ENCODE measurements at places on chromosomes 11 and 22.

DNA sequence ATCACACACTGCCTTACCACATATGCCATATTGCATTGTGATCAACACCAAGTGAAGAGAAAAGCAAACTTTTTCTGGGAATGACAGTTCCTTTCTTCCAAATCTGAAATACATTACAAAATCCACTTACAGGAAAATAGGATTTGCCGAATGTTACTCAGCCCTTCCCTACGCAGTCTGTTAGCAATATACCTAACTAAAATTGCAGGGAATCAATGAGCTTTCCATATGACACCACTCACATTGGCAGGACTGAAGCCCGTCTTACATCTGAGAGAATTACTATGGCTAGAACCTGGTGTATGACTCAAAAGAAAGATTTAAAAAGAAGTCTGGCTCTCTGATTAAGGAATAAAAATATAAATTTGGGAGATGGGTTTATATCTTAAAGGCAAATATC lies 136.0 kb downstream of the LRRC4C start:
- no peak for DNase-seq

DNA sequence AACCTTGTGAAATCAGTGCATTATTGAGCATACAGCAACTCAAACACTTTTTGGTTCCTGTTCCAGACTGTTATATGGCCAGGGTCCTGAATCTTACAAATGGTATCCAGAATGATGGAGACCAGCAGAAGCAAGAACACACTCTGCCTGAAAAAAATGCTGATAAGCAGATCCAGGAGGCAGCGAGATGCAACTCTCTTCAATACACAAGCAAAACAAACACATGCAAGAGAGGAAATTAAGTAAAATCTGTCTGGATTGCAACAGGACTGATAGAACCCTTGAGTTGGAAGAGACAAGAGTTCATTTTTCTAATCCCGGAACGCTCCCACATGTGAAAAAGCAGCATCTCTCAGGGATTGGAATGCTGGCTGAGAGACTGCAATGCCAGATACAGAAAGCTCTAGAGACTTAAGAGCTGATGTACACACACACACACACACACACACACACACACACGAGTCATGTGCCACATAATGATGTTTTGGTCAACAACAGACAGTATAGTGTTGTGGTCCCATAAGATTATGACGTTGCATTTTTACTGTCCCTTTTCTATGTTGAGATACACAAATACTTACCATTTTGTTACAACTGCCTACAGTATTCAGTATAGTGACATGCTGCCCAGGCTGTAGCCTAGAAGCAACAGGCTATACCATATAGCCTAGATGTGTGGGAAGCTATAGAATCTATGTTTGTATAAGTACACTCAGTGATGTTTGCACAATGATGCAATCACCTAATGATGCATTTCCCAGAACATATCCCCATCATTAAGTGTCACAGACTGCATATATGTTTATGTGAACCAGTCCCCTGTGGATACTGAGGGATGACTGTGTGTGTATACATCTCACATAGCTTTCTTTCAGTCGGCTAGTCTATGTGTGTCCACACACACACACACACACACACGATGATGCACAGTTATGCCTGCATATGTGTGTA lies 406.6 kb downstream of the LARGE1 start:
- no peak for DNase-seq

GRCh38 chr22:50523806-50524675 lies 1.4 kb downstream of the SCO2 start:
- DNase-seq = peak; percentile 33

DNA sequence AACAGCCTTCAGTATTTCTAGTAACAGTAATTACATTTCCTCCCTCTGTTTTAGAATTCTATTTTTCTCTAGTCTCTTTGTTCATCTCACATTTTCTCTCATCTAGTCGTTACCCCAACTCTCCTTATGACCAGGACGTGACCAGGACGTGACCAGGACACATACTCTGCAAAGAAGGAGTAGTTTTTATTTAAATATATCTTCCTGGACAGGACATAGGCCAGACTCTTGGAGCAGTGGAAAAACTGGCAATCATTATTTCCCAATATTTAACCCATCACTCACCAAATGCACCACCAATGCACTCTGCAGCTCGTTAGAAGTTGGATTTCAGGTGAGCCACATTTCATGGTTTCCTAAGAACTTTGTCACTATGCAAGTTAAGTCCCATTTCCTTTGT lies 40.3 kb upstream of the POGLUT3 start:
- no peak for DNase-seq

DNA sequence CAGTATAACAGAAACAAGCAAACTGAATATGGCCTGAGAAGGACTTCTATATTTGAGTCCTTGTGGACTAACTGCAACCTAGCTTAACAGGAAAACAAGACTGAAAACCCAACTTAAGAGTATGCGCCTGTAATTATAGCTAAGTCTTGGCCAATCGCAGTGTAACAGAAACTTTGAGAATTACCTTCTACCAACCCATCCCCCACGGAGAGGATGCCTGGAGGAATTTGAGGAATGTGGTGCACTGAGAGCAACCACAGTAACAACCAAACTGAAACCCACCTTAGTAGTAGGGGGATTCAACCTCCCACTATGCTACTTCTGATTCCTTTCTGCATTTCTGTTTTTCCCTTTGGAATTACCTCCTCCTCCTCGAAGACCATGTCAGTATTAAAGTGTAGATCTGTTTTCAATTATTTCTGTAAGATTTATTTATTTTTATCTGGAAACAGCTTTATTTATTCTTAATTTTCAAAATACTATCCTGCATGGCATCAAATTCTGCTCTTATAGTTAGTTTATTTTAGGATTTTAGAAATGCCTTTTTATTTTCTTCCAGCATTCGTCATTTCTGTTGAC lies 393.6 kb downstream of the KCNA4 start:
- no peak for DNase-seq

DNA sequence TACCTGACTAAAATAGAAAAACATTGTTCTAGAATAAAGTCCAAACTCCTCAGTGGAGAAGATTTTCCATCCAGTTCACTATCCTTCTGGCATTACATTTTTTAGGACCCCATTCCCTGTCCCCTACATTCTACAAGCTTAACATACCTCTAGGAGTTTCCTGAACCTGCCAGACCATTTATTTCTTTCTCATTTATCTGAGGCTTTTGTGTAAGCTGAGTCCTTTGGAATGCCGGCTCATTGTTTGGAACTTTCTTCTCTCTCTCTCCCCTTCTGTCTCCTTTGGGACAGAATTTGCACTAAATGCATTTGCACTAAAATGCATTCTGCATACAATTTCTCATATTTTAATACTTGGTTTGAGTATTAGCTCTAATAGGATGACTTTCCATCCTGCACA lies 393.0 kb upstream of the ANO3 start:
- no peak for DNase-seq

- no peak for DNase-seq
Measured at GRCh38 chr11:58024601-58025091, 965 bp downstream of the OR9Q1 start.

DNA sequence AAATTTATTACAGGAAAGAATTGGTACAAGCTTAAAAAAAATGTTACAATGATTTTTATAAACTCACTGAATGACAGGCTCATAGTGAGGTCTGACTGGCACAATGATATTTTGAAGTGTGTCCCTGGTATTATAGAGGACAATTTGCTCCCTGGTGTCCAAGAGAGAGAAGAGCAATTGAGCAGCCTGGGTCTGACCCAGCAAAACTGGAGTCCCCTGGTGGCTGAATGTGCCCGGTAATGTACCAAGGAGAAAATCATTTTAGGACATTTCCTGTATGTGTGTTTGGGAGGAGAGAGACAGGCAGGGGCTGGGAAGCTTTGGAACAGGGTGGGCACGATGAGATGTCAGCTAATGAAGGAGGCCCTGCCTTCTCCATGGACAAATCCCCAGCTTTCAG lies 125.3 kb downstream of the APOL5 start:
- peak; percentile 49 for DNase-seq

- DNase-seq = no peak
Measured at GRCh38 chr11:10441652-10442503, 13.2 kb upstream of the AMPD3 start.

DNA sequence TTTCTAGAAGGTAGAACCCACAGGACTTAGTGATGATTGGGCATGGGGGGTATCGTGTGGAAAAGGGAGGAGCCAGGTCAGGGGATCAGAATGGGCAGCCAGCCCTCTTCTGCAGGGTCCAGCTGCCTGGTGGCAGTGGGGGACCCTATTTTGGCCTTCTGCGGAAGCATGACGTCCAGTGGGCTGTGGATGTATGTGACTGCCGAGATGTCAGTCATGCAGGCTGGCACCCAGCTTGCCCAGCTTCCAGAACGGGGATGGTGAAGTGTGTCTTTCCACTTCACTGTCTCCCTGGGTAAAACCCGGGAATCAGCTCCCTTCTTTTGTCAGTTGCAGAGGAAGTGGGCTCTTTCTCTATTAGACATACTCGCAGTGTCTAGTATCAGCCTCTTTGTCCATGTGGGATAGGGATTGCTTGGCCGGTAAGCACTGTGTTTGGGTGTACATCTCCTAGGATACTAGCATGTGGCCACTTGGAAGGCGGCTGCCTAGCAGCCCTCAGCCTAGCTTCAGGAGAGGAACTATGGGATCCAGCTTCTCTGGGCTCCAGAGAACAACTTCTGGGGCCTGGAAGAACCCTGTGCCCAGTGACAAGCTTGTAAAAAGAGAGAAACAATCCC lies 51.4 kb downstream of the GRIK4 start:
- no peak for DNase-seq

DNA sequence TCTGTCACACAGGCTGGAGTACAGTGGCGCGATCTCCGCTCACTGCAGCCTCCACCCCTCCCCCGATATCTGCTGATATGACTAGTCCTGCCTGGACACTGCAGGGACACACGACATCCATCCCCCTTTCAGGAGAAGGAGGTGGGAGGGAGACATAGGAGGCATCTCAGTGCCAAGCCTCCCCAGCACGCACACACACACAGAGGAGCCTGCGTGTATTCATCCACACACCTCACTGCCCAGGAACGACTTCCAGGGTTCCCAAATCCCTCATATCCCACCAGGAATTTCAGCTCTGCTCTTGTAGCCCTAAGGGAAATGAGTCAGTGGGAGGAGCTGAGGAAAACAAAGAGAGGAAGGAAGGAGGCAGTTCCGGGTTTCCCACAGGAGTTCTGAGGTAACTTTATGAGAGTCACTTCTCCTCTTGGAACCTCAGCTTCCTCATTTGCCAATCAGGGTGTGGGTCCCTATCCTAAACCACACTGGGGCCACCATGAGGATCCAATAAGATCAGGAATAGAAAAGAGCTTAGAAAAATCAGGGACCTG lies 37.2 kb upstream of the ACER3 start:
- no peak for DNase-seq

DNA sequence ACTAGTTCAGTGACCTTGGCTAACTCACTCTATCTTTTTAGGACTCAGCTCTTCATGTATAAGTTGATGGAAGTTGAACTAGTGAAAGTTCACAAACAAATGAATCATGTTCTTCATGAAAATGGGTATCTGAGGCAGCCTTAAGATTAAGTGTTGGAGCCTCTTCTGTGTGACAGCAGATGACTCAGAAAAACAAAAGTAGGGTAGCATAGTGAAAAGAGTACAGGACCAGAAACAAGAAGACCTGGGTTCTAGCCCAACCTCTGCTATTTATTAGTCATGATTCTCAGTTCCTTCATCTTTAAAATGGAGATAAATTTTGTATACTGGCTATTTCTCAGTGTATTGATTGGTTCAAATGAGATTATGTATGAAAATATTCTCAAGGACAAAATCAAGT lies 60.2 kb downstream of the USP35 start:
- no peak for DNase-seq

All from D341Med (cell line).